ENCODE measurements at places on chromosomes 5 and 9.

- DNase-seq = no peak
These were observed 43.8 kb upstream of the CTSL start for GRCh38 chr9:87682085-87682484.

- DNase-seq = no peak
These were observed 129.7 kb upstream of the DHFR start for GRCh38 chr5:80784451-80784850.

- DNase-seq = no peak
These were observed 248.7 kb downstream of the LURAP1L start for GRCh38 chr9:13023498-13023897.

DNA sequence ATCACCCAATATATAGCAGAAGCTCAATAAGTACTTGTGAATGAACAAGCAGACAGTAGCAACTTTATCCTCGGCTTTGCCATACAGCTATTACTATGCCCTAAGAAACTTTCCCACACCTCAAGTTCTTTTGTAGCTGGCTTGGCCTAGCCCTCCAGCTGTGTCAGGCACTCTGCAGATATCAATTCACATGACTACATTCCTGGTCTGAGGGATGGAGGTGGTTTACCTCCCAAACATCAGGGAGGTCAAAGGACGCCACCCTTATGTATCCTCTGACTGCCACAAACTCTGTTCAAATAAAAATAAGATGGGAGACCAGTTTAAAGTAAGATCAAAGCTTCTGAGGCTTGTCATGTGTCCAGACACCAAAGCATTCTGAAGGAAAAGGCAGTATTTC is 416.3 kb downstream of the PIK3R1 start:
- DNase-seq = no peak

DNA sequence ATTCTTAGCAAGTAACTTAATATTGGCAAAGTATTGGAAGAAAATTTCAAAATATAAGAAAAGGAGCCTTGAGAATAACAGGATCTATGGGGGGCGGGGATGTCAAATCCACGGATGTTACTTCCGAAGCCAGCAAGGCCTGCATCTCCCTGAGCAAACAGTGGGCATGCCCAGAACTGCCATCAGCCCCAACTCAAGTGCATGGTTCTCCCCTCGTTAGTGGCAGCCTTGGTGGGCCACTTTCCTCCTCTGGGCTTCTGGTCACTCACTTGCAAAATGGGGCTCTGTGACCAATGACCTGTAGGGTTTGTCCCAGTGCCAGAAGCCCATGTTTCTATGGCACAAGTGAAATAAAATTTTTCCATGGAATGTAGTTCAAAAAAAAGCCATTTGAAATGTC is 27.2 kb upstream of the MED10 start:
- no peak for DNase-seq

GRCh38 chr9:23766613-23767012 is 59.4 kb downstream of the ELAVL2 start:
- no peak for DNase-seq

GRCh38 chr5:2169430-2169808 is 286.7 kb upstream of the IRX4 start:
- no peak for DNase-seq

DNA sequence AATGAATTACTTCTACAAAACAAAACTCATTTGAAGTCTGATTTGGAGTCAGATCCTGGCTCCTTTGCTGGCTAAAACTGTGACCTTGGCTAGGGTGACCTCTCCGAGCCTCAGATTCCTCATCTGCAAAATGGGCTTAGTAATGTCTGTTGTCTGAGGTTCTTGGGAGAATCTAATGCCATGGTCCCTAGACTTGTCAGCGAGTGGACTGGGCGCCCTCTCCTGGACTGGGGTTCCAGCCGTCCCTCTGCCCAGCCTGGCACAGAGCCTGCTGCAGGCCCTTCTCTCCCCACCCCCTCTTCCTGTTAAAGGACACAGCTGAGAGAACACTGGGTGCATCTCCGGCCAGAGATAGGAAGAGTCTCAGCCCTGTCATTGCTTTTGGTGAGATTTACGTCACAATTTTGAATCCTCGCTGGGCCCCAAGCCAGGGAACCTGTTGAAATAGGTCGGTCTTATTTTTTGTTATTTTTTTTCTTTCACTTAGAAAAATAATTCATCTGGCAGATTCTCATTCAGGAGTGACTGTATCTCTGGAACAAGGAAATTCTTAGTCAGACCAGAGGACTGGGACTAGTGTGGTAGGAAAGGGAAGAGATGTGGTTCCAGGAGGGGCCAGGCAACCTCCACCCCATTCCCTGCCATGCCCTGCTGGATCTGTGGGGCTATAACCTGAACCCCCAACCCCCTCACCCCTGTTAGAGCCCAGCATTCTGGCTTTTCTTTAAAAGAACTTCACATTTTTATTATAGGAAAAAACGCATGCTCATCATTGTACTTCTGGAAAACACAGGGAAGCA is 48.2 kb upstream of the RPL26L1 start:
- DNase-seq = no peak

DNA sequence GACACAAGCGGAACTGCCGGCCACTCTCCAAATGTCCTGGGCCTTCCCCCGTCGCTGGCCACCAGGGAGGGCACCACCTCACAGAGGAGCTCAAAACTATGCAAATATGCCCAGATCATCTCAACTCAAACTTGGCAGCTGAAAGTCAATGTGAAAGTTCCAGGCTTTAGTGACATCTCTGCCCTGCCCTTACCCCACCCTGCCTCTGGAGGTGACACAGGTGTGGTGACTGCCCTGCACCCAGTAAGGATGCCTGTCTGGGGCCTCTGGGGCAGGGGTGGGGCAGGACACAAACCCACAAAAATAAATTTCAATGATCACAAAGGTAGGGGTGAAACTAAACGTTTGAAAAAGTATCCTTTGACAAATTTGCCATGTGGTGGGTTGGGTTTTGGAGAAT is 213.4 kb downstream of the HSPA4 start:
- DNase-seq = no peak

- DNase-seq = no peak
These were observed 821.8 kb upstream of the DMAC1 start for GRCh38 chr9:8621416-8621815.

DNA sequence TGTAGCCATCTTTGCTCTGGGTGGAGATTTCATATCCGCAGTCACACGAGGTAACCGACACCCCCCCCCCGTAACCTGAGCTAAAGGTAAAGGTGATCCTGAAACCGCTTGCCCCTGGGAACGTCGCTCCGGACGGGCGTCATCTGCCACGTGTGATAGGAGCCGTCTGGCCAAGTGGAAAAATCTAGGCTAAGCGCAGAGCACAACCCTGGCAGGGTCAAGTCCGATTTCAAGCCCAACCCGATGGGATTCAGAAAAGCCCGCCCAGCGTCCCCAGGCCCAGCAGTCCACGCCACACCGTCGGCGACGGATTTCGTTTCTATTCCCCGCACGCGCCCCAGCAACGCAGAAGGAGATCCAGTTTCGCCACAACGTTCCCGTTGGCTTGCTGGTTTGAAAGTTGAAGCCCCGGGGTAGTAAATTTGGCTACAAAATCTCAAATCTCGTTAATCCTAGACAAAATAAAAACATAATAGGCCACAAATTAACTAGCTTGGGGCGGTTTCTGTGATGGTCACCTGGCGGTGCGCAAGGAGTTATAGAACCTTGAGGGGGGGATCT is 32.4 kb upstream of the NFIB start:
- no peak for DNase-seq

DNA sequence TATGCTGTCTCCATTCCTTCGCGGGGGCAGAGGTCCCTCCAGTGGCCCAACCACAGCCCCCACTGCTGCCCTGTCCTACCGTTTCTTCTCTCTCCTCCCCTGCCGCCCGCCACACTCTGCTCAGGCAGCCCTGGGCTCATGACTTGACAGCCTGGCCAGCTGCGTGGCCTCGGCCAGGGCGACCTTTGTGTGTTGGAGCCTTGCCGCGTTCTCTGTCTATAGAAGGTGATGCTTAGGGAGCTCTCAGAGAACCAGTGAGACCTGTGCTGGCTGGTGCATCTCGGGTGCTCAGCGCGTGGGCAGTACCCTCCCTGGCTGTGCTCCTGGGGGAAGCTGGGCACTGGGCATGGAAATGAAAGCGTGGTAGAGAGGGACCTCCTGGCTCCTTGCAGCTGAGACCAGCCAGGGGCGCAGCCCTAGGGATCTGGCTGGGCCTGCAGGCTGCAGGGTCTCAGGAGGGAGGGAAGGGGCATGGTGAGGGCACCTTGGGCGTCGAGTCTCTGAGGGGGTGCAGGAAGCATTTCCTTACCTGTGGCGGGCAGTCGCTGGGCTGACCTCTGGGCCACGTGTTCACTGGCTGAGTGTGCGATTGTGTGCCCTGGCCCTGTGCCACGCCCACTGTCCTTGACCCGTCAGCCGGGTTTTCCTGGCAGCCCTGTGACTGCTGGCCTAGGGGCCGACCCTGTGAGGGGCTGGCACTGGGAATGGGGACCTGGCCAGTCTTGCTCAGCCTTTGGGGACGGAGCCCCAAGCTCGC is 50.3 kb downstream of the RXRA start:
- no peak for DNase-seq

- DNase-seq = no peak
These were observed 75.2 kb downstream of the AOPEP start for GRCh38 chr9:94801681-94802080.

- peak; percentile 23 for DNase-seq
These were observed 833 bp downstream of the ANKHD1 start for GRCh38 chr5:140402258-140403074.

DNA sequence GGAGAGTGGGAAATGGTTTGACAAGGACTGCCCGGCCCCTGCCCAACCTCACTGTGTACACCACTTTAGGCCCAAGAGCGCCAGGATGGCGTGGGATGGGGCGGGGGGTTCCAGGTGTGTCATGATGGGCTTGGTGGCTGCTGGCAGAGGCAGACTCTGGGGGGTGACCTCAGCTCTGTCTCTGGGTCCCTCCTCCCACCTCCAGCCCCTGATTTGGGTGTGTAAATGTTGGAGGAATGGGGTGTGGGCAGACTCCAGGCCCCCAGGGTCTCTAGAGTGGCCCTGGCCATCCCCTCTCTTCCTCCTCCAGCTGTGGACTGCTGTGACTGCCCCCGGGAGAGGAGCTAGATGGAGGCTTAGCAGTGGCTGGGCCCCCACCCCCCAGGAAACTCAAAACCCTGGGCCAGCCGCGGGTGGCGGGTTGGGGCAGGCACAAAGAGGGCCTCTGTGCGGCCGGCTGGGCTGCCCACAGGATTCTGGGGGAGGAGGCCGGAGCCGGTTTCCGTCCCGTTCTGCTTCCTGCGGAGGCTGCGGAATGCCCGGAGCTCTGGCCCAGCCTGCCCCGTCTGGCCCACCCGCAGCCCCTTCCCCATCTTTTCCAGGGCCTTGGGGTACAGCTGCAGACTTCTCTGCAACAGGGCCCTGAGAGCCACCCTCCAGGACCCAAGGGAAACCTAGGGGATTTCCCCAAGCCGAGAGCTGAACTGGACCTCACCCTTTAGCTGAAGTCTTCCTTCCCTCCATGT is 23.1 kb downstream of the CXXC5 start:
- DNase-seq = no peak

DNA sequence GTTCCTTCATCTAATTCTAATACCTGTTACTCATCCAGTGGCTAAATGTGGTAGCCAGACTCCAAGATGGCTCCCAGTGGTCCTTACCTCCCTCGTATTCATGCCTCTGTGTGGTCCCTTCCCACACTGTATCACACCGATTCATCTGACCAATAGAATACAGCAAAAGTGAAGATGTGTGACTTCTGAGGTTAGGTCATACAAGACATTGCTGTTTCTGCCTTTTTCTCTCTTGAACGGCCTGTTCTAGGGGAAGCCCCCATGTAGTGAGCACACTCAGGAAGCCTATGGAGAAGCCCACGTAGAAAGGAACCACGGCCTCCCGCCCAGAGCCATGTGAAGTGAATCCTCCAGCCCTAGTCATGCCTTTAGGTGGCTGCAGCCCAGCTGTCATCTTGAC is 9.4 kb upstream of the C5 start:
- no peak for DNase-seq

GRCh38 chr5:74251141-74252035 is 389.1 kb downstream of the ENC1 start:
- no peak for DNase-seq

DNA sequence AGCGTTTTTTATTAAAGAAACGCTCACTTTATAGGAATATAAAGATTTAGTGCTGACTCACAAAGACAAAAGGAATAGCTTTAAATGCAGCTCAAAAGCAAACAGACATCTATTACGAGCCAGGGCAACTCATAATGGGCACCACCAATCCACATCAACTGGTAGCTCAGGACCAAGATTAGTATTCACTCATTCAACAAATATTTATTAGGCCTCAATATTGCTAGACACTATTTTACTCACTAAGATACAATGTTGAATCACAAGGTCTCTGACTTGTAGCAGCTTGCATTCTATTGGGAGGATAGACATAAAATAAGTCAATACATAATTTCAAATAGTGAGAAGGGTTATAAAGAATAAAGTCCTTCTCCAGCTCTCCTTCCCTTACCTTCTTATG is 8.0 kb upstream of the MAN2A1 start:
- no peak for DNase-seq

DNA sequence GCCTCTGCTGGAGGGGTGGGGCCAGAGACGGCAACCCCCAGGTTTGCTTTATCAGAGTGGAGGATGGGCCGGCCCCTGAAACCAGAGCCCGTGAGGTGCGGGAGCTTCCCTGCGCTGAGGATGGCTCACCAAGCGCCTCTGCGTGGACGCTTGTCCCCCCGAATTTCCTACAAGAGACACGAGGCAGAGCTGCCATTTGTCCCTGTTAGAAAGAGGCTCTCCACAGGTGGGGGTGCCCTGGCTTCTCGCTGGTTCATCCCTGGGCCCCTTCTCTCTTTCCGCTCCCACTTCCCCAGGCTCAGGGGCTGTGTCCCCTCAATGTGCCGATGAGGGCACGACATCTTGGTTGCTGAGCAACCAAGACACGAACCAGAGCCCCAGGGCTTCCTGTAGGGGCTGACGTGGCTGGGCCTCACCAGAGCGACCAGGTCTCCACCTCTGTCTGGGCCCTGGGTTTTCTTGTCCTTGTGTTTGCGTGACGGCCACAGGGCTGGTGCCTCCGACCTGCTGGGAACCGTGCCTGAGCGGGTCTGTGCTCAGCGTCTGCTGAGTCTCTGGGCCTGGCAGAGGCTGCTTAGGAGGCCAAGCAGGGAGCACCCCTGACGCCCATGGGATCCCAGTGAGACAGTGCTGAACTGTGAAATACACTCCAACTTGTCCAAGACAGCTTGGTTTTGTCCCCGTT is 119.6 kb upstream of the COL5A1 start:
- no peak for DNase-seq

GRCh38 chr9:124270504-124271335 is 13.0 kb downstream of the NEK6 start:
- DNase-seq = no peak

- no peak for DNase-seq
These were observed 55.3 kb upstream of the SLCO6A1 start for GRCh38 chr5:102554082-102554481.

GRCh38 chr5:5497152-5497788 is 74.8 kb downstream of the ICE1 start:
- DNase-seq = no peak

GRCh38 chr5:179915406-179915935 is 7.8 kb upstream of the TBC1D9B start:
- DNase-seq = no peak

- DNase-seq = no peak
These were observed 56.0 kb upstream of the OR13F1 start for GRCh38 chr9:104448036-104448435.

- DNase-seq = no peak
These were observed 13.8 kb downstream of the ST8SIA4 start for GRCh38 chr5:100889165-100889743.

Data from stimulated activated CD4-positive, alpha-beta T cell treated with anti-CD3 and anti-CD28 coated beads, Interleukin-1b, Interleukin-23, amount 100 ng/mL, for 1 hour (primary cell).